Activated CD8-positive, alpha-beta memory T cell treated with anti-CD3 and anti-CD28 coated beads, Interleukin-2, amount 50 U/mL, for 48 hours (primary cell): ENCODE measurements at places on chromosomes 11 and 22.

DNA sequence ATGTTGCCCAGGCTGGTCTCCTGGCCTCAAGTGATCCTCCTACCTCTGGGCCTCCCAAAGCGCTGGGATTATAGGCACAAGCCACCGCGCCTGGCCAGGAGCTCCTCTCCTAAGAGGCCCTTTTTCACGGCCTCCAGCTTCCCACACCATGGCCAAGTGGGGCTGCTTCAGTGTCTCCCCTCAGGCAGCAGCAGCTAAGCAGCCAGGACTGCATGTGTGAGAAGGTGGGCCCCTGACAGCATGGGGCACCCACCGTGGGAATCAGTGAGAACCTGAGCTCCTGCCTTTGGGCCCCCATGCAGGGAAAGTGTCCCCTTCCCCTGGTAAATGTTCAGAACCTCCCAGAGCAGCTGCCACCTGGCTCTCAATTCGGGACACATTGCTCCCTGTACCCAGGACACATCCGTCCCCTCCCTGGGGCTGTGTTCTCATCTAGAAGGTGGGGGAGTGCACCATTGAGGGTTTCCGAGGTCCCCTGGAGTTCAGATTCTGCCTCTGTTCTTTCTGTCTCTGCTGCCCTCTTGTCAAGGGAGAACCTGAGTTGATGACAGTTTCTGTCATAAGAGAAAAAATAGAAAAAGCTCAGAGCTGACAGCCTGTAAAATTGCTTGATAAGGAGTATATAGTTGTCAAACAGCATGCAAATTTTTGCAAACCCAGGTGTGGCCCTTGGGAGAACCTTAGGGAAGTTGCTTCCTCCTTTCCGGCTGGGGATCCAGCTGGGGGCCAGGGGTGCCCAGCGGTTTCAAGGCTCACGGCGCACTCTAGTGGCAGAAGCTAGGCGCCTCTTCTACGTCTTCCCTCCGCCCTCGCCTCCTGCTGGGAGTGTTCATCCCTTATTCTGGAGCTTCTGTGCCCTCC is 29.7 kb downstream of the FAM83F start:
- peak; percentile 80 for DNase-seq

DNA sequence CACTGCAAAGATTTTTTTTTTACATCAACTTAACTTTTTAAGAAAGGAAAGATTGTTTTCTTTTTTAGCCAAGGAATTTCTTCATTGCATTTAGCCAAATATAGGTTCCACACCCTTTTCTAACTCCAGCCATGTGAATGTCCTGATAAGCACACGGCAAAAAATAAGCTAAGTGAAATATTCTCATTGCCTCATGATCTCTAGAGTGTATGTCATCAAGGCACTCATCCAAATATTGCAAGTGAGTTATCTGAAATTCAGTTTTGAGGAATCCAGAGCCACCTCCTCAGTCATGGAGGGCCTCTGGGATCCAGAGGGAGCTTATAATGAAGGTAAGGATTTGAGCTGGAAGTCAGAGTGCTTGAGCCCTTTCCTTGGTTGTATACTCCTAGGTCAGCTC is 80.0 kb downstream of the BLID start:
- no peak for DNase-seq

DNA sequence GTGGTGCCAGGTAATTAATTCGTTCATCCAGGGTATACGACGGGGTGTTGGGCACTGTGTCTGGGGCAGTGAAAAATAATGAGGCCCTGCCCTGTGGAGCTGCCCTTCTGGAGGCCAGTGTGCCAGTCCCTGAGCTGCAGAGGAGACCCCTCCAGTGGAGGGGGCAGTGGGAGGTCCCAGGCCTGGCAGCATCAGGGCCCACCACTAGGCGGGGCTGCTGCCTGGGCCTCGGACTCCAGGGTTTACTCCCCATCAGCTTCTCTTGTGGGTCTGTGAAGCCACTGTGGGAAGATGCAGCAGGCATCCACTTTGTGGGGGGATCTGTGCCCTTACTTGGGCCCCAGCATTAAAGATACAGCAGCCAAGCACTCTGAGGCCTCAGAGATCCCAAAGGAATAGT is 17.4 kb upstream of the TMPRSS6 start:
- peak; percentile 69 for DNase-seq

GRCh38 chr11:293852-294661 is 5.1 kb downstream of the PGGHG start:
- no peak for DNase-seq

DNA sequence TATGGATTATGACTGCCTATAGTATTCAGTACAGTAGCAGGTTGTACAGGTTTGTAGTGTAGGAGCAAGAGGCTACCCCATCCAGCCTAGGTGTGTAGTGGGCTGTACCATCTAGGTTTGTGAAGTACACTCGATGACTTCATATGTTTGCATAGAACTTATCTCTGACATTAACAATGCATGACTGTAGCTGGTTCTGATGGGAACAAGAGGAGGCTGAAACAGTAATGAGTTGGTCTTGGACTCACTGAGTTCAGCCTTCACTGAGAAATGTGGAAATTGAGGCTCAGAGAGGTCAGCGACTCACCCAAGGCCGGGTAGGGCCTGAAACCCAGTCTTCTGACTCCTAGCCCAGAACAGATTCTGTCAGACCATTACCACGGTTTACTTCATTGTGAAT is 13.0 kb downstream of the MYO7A start:
- DNase-seq: no peak

DNA sequence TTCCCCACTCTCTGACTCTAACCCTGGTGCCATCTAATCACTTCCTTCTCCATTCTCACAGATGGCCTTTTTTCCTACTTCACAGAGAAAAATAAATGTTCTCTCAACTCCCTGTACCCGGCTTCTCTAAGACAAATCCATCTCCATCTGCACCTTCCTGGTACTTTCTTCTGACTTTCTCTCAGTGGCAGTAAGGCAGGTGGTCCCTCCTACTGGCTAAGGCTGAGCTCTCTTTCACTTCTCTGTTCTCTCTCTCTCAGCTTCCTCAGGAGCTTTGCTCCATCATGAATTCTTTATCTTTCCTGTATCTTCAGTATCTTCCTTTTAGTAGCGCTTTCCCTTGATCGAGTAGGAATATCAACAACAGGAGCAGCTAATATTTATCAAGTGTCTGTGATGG is 421.6 kb downstream of the TMEM135 start:
- no peak for DNase-seq

DNA sequence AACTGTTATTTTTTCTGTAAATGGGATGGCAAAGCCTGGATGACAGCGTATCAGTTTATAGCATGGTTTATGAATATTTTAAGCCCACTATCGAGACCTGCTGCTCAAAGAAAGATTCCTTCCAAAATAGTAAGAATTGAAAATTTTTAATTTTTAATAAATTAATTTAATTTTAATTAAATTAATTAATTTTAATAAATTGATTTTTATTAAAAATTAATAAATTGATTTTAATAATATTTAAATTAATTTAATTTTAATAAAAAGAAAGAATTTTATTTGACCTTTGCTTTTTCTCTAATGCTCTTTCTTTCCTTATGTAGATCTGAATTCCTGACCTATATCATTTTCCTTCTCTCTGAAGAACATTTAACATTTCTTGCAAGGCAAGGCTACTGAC is 62.9 kb downstream of the EXT2 start:
- no peak for DNase-seq

DNA sequence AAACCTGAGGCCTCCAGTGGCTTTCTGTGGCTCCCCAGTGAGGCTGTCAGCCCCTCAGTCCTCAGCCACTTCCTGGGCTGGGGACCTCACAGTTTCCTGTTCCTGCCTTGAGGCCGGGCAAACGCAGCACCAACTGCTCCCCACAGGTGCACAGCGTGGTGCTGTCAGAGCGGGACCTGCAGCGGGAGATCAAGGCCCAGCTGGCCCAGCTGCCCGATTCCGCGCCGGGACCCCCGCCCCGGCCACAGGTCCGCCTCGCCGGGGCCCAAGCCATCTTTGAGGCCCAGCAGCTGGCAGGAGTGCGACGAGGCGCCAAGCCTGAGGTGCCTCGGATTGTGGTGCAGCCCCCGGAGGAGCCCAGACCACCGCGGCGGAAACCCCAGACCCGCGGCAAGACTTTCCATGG is 5.4 kb downstream of the TBC1D10C start:
- peak; percentile 86 for DNase-seq

DNA sequence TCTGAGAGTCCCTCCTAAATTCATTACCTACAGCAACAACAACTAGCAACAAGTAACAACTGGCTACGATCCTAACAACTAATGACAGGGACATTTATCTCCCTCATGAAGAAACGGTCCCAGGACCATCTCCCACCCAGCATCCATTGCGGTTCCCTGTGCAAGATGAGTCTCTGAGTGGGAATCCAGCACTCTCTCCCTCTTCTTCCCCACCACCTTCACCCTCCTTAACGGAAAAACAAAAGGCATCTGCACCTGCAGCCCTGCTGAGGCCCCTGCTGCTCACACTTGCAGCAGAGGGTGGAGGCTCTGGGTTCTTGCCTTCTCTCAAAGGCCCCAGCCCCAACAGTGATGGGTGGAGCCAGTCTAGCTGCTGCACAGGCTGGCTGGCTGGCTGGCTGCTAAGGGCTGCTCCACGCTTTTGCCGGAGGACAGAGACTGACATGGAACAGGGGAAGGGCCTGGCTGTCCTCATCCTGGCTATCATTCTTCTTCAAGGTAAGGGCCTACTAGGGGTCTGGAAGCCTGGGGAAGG is at the start of gene CD3G:
Gene CD3G (plus strand): TSS at position 364 of the 535 bp plus-strand sequence. CDS start 80 bp downstream, at position 444.
- DNase-seq: peak; percentile 82

- no peak for DNase-seq
Measured at GRCh38 chr11:12060385-12060985, 49.9 kb upstream of the MICAL2 start.

- DNase-seq: no peak
Measured at GRCh38 chr11:119671561-119672015, 57.4 kb downstream of the NECTIN1 start.

GRCh38 chr11:21975242-21975641 is 217.6 kb upstream of the ANO5 start:
- DNase-seq: no peak

GRCh38 chr11:12915093-12915492 is 94.0 kb upstream of the RASSF10 start:
- DNase-seq: no peak

- DNase-seq: no peak
Measured at GRCh38 chr11:91261513-91261912, 963.1 kb upstream of the FAT3 start.

DNA sequence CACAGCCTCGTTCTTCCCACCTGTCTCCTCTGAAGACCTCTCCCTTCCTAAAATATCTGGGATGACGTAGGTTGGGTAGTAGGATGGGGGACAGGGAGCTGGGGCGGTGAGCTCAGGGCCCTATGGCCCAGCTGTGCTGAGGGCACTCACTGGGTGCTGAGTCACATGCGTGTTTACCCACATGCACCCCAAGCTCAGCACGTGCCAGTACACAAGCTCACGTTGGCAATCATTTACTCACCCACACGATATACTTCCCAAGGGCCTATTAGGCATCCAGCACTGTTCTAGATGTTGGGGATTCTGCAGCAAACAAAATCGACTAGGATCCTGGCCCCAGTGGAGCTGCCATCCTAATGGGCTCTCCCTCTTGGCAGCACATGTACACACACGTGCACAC is 28.7 kb downstream of the ARAP1 start:
- no peak for DNase-seq

DNA sequence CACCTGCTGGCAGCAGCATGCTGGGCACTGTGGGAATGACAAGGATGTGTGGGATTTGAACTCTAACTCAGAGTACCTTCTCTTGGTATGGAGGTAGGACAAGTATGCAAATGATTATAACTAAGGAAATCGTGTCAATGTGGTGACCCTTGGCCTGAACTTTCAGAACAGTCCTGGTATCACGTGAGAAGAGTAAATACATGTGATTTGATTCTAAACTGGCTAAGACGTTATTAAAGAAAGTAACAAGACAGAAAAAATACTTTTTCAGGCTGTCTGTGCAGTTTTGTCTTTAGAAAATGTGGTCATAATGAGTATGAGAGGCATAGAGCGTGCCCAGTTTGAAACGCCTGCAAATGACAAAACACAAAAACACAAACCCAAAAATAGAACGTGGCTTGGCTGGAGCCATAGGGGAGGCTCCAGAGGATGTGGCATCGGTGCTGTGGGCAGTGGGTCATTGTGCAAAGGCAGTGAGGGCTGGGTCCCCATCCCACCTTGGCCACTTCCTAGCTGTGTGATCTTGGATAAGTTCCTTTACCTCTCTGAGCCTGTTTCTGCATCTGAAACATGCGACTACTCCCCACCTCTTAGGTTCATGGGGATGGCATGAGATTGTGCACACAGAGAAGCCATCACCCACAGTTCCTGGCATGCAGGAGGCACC is 18.4 kb upstream of the IL2RB start:
- peak; percentile 51 for DNase-seq

DNA sequence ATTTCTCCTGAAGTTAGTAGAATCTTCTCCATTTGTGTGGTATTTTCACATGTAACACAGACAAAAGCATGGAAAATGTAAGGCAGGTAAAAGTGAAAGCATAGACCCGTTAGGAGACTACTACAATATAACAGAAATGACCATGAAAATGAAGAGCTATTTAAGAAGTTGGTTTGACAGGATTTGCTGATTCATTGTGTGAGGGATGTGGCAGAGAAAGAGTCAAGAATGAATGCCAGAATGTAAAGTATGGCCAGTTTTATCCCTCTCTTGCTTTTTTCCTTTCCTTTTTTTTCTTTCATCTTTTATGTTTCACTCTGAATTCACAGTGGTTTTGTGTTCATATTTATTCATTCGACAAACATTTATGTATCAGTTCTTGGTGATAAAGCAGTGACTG is 115.9 kb downstream of the ARFGAP2 start:
- DNase-seq: no peak

DNA sequence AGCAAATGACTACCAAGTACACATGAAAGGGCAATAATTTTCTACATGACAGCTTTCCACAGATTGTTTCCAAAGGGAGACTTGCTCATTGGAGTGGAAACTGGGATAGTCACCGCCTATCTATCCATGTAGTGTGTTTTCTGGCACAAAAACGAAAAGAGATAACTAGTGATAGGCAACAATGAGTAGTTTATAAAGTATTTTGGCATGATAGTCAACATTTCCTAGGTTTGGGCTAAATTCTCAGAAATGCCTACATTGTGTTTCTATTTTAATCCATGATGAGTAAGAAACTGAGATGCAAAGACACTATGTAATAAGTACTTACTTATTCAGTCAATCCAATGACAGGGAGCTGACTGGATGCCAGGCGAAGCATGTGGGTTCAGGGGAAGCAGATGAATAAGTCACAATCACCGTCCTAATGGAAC is 1129.1 kb downstream of the DLG2 start:
- DNase-seq: no peak

- no peak for DNase-seq
Measured at GRCh38 chr11:95925011-95925410, 1.1 kb upstream of the MTMR2 start.

- no peak for DNase-seq
Measured at GRCh38 chr22:46514592-46515207, 22.7 kb downstream of the CELSR1 start.

GRCh38 chr22:33699176-33699575 is 221.1 kb downstream of the LARGE1 start:
- DNase-seq: no peak

DNA sequence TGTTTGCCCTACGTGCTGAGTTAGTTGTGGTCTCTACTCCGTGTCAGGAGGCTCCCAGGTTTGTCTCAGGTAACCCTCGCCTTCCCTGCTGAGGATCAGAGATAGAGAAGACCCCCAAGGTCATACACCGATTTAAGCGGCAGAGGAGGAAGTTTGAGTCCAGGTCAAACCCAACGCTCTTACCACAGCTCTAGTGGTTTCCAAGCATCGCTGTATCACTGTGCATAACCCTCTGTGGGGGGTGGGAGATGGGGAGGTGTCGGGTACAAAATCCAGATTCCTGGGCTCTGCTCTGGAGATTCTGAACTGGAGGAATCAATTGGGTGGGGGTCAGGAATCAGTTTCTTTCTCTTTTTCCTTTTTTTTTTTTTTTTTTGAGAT is 627 bp downstream of the DNAJC4 start:
- no peak for DNase-seq
